ENCODE measurements at places on chromosomes 11 and 22.

DNA sequence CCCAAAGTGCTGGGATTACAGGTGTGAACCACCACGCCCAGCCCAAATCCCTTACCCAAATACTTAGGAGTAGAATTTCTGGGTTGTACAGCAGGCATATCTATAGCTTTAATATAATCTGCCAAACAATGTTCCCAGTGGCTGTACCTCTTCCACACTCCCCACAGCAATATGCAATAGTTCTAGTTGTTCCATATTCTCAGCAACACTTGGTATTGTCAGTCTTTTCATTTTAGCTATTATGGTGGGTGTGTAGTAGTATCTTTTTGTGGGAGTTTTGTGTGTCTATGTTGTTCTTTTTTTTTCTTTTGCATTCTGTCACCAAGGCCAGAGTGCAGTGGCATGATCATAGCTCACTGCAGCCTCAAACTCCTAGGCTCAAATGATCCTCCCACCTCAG is 18.8 kb downstream of the SCGB1A1 start:
- no peak for DNase-seq

DNA sequence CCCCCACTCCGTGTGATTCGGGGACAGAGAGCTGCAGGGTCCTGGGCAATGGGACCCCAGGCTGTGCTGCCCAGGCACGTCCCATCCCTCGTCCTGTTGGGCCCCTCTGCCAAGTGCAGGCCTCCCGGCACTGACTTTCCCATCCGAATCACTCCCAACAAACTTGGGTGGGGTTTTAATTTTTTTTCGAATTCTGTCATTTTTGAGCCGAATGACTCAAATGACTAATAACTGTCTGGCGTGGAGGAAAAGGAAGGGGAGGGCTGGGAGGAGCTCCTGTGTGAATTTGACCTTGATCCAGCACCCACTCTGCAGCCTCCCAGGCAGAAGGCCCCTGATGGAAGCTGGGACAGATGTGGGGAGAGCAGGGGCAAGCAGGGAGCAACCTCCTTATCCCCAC is 1173.2 kb downstream of the BRD1 start:
- DNase-seq = no peak

GRCh38 chr11:57599381-57599780 is 1.9 kb downstream of the SERPING1 start:
- peak; percentile 11 for DNase-seq

GRCh38 chr11:116114198-116114651 is 610.0 kb upstream of the CADM1 start:
- no peak for DNase-seq

DNA sequence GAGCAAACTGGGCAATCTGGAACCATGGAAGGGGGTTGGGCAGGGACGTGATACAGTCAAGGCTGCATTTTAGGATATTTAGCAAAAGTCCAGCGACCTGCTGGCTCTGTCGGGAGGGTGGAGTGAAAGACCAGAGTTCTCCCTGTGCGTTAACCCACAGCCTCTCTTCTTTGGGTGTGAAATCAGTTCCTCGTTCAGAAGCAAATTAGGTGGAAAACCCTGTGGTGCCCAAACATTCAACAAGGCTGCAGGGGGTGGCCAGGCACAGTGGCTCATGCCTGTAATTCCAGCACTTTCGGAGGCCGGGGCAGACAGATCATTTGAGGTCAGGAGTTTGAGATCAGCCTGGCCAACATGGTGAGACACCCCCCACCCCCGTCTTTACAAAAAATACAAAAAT is 5.9 kb downstream of the TMEM151A start:
- DNase-seq = no peak

DNA sequence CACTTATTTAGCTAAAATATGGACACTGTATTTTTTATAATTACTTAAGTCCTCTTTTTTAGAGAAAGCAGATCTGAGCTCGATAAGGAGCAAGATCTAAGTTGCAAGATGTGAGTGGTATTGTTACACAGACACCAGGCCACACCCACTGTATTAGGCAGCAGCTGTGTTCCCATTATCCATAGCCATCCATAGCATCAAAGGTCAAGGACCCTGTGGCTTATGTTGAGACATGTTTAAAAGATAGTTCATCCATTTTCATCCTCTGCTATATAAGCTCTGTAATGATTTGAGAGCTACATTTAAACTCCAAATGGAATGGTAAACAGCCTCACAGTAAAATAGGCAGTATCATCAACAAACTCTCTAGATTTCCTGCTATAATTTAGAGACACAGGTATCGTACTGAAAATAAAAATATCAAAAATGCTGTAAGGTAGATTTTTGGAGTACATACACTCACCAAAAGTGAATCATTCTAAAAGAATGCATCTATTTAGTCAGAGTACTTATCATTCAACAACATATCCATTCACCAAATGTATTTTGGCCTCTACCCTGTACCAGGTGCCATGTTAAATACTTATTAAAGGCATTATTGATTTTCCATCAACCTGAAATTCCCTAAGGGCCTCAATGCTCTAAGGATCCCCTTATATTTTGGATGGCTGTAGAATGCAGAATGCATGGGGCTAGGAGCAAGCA is 574.0 kb downstream of the LRRC4C start:
- no peak for DNase-seq

- no peak for DNase-seq
Measured at GRCh38 chr22:23470811-23471389, 109.2 kb downstream of the IGLL1 start.

GRCh38 chr22:32255726-32256125 is 579 bp upstream of the SLC5A4 start:
- DNase-seq = no peak

DNA sequence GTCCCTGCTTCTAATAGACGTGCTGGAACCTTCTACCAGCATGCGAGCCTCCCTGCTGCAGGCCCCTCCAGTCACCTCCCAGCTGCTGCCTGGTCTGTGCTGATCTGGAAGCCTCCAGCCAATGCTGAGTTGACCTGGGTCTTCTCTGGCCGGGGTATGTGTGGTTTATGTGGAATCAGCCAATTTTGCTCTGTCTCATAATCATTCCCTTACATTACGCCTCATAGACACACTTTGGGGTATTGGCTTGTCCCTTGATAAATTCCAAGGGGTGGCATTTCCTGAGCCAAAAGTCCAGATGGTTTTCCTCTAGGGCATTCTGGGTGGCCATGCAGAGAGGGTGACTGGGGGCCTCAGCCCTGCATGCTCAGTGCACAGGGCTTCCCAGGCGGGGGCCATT is 8.3 kb upstream of the KMT5B start:
- DNase-seq = no peak

GRCh38 chr22:35399114-35399677 is 744 bp upstream of the MCM5 start:
- DNase-seq = no peak

DNA sequence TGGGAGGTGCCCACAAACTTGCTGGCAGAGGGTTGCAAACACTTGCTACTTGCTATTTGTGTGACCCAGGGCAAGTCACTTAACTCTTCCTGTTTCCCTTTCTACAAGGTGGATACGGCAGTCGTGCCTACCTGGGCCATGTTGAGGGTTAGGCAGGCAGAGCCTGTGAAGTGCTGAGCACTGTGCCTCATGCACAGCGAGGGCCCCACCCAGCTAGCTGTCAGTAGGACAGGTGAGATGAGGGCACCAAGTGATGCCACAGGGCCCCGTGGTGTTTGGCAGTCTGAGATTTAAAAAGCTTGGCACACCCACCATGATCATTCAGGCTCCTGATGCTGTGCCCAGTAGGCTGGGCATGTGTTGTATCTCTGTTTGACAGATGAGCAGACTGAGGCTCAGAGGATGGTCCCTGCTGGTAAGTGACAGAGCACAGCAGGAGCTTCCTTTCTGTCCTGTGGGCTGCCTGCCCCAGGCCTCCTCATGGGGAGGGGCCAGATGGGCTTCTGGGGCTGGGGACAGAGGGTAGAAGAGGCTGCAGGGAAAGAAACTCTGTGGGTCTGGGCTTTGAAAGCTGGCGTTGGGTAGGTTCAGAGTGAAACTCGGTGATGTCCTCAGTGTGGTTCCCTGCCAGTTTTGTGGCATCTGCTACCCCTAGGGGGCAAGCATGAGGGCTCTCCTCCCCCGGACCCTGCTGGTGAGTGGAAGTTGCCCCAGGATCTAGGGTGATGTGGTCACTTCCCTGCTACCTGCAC is 59.3 kb downstream of the TSPAN18 start:
- no peak for DNase-seq

DNA sequence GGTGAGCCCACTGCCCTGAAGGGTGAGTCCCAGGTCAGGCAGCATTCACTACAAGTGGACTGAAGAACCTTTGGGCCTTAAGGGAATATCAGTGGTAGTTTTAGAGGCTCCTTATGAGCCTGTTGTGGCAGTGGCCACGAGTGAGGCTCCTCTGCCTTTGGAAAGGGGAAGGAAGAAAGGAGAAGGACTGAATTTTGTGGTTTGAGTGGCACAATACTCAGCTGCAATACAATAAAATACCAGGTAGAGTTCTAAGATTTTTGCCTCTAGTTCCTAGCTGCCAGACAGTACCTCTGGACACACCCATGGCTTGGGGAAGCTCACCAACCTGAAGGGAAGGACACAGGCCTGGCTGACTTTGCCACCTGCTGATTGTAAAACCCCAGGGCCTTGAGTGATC is 260.9 kb downstream of the DYNC2H1 start:
- DNase-seq = no peak

GRCh38 chr11:2314525-2315394 is 12.9 kb downstream of the TSPAN32 start:
- peak; percentile 76 for DNase-seq

- no peak for DNase-seq
Measured at GRCh38 chr11:126405374-126405773, 49.9 kb downstream of the ST3GAL4 start.

- DNase-seq = no peak
Measured at GRCh38 chr22:24392218-24392931, 35.0 kb upstream of the ADORA2A start.

DNA sequence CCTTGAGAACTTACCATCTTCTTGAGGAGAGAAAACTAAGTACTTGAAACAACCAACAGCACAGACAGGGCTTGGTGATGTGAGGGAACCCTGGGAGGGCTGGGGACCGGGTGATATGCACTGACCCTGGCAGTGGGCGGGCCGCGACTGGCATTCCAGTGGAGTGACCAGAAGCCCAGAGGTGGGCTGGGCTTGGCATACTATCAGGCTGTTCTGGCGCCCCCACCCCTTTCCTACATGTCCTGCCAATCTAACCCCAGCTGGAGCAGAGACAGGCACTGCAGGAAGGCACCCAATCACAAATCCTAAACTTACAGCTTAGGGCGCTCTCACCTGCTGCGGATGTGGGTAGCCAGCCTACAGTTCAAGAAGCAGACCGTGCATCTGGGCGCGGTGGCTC is 54.0 kb upstream of the GCAT start:
- no peak for DNase-seq

DNA sequence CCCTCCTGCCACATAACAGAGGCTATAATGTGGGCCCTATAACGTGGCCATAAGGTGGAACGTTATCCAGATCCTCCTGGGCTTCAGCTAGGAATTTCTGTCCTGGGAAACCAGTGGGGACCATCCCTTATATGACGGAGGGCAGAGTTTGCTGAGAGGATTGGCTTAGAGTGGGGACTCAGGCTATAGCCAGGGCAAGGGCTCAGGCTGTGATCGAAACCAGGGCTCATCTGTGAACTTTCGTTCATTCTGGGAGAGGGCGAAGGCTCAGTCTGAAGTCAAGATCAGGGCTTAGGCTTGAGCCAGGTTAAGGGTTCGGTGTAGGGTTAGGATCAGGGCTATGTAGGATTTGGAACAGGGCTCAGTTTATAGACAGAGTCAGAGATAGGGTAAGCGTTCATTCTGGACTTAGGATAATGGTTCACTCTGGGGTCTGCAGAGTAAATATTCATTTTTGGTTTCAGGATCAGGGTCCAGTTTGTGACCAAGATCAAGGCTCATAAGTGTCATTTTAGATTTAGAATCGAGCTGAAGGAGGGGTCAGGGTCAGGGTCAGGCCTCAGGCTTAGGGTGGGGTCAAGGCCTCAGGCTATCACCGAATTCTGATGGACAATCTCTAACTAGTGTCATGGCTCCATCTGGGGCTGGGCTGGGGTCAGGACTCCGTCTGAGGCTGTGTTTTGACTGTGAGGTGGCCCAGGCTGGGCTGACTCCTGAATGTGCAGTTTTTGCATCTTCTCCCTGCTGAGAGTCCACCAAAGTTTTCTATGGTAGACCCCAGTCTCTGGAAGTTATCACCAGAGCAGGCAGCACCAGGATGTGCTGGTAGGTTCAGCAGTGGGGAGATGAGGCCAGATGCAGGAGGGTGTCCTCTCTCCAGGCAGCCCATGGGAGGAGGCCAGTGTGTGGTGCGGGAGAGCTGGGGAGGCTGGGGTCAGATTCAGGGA is 33.9 kb upstream of the SOX10 start:
- no peak for DNase-seq

- DNase-seq = no peak
Measured at GRCh38 chr22:45772743-45773142, 101.1 kb downstream of the ATXN10 start.

GRCh38 chr11:119029069-119029339 is 1.7 kb downstream of the SLC37A4 start:
- DNase-seq = no peak

DNA sequence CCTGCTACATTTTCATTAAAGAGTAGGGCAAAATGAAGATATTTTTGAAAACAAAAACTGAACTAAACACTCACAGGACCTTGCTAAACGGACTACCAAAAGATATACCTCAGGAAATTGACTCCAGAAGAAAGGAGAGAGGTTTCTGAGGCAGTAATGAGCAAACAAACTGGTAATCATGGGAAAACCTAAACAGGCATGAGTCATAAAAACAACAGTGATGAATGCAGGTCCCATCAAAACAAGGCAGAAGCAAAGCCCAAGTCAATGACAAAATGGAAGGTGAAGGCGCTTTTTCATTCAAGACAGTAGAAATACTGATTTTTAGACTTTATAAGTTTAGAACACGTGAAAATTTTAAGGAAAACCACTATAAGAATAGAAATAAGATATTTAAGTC is 104.5 kb downstream of the EFCAB6 start:
- peak; percentile 37 for DNase-seq

DNA sequence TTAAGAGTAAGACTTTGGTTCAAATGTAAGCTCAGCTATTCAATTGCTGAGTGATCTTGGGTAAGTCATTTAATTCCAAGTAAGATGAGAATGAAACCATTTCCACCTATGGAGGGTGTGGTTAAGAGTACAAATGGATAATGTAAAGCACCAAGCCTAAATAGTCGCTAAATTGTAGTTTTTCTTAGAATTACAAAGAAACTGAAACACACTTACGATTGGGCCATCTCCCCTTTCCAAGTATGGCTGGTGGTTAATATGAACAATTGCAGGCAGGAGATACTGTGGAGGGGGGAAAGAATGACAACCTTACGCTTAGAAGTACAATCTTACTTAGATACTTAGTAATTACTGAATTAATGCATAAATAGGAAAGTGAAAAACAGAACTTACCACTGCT is 8.2 kb downstream of the DDX17 start:
- no peak for DNase-seq

GRCh38 chr22:38213319-38213989 is 11.7 kb downstream of the MAFF start:
- DNase-seq = no peak

- DNase-seq = no peak
Measured at GRCh38 chr22:41178425-41178975, 26.6 kb upstream of the L3MBTL2 start.

- DNase-seq = peak; percentile 20
Measured at GRCh38 chr11:32893343-32894148, 935 bp downstream of the QSER1 start.

GRCh38 chr22:44693756-44694155 is 8.2 kb upstream of the PRR5 start:
- DNase-seq = no peak

- no peak for DNase-seq
Measured at GRCh38 chr11:84137960-84138359, 851.8 kb upstream of the CCDC90B start.

GRCh38 chr11:113907681-113908080 is 3.1 kb downstream of the HTR3B start:
- no peak for DNase-seq

GRCh38 chr11:2664376-2664775 is 35.4 kb downstream of the KCNQ1OT1 start:
- no peak for DNase-seq
